ENCODE measurements at places on chromosomes 3 and 15.

- DNase-seq = no peak
Observed at GRCh38 chr15:55879181-55879580, 114.2 kb downstream of the NEDD4 start.

DNA sequence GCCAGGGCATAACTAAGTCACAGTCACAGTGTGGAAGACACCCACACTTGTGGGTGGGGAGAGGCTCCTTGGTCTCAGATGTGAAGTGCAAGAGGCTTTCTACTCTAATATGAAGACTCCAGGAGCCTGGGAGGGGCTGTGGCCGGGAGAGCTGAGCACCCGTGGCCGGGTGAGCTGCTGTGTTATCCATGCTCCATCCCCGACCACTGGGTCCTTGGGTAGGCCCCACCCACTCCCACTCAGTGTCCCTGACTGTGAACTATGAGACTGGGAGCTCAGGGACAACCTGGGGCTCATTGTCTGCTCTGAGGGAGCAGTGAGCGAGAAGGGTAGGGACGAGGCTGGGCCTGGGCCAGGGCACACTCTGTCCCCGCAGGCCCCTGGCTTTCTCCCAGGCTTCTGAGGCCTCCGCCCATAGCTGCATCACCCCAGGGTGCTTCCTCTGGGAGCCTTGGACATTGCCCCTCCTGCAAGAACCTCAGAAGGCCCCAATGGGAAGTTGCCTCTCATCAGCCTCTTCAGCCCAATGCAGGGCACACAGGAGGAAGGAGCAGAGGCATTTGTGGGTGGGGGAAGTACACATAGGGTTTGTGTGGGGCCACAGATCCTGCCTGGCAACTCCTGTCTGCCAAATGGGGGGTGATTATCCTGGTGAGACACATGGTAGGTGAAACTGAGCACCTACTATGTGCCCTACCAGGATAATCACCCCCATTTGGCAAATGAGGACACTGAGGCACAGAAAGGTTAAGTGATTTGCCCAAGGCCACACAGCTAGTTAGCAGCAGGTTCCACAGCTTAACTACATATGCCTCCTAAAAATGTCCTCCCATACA, 2.4 kb downstream of the ANPEP start:
- no peak for DNase-seq

- DNase-seq = no peak
Observed at GRCh38 chr15:81113204-81113657, 20.8 kb upstream of the CFAP161 start.

- no peak for DNase-seq
Observed at GRCh38 chr3:195366200-195366925, 76.5 kb downstream of the ACAP2 start.

- DNase-seq = peak; percentile 35
Observed at GRCh38 chr3:46898321-46899150, 21.0 kb downstream of the PTH1R start.

- no peak for DNase-seq
Observed at GRCh38 chr3:14343338-14344112, 58.9 kb upstream of the SLC6A6 start.

DNA sequence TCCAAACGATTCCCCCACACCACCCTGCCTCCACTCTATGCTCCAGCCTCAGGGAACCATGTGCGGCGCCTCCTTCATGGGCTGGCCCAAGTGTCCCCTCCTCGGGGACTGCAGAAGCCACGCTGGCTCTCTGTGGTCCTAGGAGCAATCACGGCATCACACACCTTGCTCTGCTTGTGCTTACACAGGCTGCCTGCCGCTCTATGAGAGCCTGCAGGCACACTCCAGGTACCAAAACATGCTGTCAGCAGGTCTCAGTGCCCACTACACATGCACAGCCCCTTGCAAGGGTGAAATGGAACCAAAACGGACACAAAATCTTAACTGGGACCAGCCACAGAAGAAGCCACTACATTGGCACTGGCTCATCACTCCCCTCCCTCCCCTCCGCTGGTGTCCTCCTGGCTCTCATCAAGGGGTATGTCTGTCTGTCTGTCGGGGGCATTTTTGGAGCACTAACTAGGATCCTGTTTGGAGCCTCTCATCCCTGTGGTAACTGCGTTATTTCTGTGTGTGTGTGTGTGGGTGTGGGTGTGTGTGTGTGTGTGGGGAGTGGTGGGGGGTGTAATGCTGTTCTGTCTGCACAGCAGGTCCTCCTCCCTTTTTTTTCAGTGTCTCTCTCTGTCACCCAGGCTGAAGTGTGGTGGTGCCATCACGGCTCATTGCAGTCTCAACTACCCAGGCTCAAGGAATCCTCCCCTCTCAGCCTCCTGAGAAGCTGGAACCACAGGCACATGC, 60.6 kb downstream of the DHX30 start:
- no peak for DNase-seq

DNA sequence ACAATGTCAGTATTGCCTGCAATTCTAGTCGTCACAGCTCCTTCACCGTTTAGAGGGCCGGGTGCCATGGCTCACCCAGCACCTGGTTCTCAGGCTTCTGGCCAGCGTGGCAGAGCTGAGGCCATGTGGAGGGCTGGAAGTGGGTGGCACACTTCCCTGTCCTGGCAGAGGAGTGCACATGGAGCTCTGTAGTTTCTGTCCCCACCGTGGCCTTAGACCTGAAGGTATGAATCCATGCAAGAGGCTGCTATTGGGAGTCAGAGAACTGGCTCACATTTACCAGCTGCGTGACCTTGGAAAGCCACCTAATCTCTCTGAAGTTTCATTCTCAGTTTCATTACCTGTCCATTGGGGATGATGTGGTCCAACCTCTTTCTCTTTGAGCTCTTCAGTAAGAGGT, 22.2 kb downstream of the EPHB1 start:
- no peak for DNase-seq
